ENCODE measurements at places on chromosomes 6 and 20.

DNA sequence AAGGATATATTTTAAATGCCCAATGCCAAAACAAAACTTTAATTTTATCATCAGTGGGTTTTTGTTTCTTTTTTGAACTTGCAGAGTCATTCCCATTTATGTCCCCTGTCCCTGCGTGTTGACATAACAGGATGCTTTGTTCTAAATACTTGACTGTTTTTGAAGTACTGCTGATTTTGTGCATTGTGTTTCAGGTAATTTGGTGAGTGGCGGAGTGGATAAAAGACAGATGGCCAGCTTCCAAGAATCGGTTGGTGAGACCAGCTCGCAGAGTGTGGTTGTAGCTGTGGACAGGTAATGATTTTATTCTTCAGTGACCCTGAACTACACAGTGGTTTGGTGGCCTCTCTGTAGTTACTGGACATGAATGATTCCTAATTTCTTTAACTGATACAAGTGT is 50.5 kb upstream of the CSE1L start:
- DNase-seq, result no peak

DNA sequence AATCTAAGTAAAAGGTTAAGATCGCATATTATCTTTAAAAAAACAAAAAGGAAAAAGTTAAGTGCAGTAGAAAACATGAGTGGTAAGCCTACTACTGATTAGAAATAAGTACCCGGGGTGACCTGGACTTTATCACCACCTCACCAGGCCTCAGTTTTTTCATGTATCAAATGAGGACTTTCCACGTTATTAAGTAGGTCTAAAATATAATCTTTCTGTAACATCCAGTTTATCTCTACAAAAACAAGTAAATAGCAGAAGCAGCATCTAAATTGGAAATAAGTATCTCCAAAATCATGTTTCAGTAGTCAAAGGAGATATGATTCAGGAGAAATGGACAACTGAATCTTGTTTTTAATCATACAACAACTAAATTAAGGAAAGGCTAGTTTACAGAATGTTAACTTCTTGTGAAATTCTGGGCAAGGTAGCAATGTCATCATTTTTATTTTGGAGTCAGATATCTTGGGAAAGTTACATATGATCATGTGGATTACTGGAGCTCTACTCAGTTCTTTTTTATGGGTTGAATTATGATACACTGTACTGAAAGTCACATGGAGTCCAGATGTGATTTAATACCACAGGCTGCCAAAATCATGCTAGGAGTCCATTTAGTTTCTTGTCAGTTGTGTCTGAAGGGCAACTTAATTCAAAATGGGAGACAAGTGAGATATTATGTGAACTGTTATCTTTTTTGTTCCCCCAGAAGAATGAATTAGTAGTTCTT is 114.7 kb upstream of the PRL start:
- no peak for DNase-seq

DNA sequence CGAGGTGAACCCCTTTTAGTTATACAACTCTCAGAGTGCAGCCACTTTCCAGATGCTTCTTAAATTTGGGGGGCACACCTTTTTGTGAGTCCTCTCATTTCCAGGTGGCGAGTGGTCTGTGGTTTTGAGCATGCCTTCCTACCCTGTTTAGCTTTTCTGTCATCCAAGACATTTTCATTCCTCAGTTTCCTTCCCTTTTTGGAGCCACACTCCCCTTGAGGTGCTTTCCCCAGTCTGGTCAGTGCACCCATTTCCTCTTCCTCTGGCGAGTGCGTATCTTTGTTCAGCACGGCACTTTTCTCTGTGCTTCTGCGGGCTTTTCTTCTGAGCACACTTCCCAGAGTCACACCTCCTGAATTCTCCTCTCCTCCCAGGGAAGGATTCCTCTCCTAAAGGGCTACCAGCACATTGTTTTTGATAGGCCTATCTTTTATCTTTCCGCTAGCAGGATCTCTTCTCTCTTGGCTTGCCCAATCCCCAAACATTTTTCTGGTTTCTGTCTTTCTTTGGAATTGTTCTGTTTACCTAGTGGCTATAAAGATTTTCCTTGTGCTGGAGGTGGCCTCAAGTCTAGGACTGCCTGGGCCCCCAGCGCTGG is 1.4 kb downstream of the PHF20 start:
- DNase-seq, result no peak

- DNase-seq, result no peak
These were observed 19.0 kb downstream of the RAB44 start for GRCh38 chr6:36716476-36717093.

DNA sequence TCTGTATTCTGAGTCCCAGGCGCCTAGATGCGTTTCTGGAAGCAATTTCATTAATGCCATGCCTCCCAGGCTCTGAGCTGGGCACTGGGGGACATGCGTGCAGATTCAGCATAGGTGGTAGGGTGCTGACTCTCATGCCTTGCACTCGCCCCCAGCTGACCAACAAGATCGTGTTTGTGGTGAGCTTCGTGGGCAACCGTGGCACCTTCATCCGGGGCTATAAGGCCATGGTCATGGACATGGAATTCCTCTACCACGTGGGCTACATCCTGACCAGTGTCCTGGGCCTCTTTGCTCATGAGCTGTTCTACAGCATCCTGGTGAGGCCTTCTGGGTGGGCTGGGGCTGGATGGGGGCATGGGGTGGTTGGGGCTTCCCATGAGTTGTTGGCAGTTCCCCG is 21.6 kb downstream of the UQCC2 start:
- DNase-seq, result no peak

DNA sequence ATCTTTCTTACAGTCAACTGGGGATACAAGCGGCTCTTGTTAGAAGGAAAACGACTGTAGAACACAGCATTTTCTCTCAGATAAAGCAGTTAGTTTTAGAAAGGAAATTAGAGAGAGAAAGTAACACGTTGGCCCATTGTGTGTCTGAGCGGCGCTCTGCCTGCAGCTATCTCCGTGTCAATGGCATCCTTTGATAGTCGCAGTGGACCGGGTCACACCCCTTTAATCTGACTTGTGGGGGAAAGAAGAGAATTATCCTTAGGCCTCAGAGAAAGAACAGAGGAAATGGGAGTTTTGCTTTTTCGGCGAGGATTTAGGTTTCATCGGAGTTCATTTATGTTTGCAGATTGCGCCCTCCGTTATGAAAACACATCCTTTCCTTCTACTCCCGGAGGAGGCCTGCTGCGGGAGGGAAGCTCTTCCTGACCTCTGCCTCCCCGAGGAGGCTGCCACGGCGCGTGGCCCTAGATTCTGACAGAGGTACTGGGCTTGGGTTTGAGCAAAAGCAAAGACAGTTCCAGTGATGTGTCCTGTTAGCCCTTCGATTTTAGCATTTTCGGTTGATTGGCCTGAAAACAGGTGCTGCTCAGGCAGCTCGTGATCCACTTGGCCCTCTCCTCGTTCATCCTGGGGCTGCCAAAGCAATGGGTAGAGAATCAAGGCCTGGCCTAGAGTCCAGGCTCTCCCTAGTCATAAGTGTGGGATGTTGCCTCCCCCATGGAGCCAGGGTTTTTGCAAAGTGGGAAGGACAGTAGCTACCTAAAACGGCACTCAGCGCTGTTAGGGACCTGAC is 74.9 kb downstream of the ZDHHC14 start:
- DNase-seq, result no peak

DNA sequence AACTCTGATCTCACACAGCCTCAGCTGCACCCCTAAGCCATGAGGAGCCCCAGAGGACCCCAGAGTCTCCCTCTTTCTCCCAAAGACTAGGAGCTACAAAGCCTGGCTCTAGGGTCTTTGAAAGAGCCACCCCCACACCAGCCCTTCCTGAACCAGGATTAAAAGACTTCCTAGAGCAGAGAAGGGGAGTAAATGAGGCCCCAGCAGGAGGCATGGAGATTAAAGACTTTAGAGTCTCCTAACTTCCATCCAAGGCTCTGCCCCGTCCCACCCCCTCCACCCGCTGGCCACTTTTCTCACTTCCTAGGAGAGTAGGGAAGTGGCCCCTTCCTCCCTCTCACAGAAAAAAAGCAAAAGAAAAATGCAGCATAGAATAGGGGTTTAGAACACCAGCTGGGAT is 1.7 kb downstream of the PREX1 start:
- DNase-seq, result no peak

Data from T-helper 9 cell (primary cell).